Kidney glomerular epithelial cell (primary cell): ENCODE measurements at places on chromosomes 6 and 20.

DNA sequence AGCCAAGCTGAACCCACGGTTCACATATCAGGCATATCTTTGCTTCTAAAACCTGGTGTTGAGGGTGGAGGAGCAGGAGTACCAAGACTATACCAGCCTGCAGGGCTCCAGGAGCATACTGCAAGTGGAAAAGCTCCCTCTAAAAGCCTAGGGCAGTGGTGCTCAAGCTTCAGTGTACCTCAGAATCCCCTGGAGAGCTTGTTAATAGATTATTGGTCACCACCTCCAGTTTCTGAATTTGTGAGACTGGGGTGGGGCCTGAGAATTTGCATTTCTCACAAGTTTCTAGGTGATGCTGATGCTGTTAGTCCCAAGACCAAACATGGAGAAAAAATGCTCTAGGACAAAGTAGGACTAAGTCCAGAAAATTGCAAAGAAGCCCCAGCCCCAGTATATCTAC is 65.4 kb downstream of the FILIP1 start:
- no peak for DNase-seq

- DNase-seq: no peak
Measured at GRCh38 chr6:26347699-26348098, 17.3 kb upstream of the BTN3A2 start.

GRCh38 chr6:129753422-129753821 is 43.4 kb upstream of the ARHGAP18 start:
- DNase-seq: no peak

- no peak for DNase-seq
Measured at GRCh38 chr6:41428336-41428995, 93.1 kb downstream of the NCR2 start.

DNA sequence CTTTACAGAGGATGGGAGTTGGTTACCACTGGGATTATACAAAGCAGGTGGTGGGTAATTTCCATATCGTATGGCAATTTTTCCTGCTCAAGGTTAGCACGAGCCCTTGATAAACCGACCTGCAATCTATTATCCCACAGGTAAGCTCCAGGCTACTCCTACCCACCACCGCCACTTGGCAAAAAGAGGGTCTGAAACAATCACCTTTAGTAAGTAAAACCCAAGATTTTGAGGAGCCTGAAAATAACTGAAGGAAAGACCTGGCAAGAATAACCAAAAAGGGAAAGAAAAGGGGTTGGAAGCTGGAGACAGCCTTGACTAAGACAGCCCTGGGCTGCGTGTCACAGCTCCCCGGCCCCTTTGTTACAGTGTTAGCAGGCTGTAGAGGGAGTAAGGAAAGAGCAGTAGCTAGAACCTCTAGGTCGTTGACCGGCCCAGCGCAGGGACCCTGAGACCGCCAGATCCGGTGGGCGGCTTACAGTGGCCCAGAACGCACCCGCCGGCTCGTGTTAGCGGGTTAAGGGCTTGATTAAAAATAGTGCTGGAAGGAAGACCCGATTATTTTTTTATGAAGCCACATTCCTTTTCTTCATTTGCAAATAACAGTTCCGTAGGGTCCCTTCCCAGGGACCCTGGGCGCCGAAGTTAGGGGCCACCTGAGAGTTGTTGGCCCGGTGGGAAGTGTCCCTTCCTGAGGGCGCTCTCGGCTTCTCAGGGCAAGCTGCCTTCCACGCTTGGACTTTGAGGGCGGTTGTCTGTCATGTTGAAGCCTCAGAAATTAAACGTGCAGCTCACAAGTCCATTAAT is 30.5 kb downstream of the TFAP2B start:
- DNase-seq: no peak

DNA sequence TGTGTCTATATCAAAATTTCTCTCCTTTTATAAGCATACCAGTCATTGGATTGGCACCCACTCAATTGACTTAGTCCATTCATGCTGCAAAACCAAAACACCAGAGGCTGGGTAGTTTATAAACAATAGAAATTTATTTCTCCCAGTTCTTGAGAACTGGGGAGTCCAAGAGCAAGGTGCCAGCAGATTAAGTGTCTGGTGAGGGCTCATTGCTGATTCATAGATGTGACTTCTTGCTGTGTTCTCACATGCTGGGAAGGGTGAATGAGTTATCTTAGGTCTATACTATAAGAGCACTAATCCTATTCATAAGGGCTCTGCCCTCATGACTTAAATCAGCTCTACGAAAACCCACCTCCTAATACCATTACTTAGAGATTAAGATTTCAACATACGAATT is 501.4 kb downstream of the EPM2A start:
- DNase-seq: no peak

GRCh38 chr6:72589096-72589495 is 32.8 kb upstream of the KCNQ5 start:
- no peak for DNase-seq

DNA sequence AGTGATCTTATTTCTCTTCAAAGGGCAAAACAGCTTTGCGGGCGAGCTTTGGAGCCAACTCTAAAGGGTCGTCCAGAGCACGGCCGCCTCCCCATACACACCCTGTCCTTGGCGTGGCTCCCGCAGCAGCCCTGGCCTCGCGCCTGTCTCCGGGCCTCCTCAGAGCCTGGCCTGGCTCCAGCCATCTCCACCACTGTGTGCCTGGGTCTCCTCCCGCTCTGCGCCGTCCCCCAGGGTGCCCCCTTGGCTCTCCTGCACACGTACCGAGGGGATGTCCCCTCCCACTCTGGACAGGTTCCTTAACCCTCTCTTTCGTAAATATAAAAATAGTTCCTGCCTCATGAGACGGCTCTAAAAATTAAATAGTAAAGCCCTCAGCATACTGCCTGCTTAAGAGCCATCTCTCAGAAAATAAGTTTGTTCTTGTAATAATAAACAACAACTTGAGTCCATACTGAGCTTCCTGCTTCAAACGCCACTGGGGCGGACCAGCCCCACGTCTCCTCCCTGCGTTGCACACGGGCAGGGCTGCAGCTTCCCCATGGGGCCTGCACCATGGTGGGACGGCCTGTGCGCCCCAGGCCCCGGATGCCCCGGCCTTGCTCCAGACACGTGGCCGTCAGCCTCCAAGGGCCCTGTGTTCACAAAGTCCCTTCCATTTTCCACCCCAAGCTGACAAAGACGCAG is 226.2 kb downstream of the TTLL2 start:
- DNase-seq: no peak

DNA sequence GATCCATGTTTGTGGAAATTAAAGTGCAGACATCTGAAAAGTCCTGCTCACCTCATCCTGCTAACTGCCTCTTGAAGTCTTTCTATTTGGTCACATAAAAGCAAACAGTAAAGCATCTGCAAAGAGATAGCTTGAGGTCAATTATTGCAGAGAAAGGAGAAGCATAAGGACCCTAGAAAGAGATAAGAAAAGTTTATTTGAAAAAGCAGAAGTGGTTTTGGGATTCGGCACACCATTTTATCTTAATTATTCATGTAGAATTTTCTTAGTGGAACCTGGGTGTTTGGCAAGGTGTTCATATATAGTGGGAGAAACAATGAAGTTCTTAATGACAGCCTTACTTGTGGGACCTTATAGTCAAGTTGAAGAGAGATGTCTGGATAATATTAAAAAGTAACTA is 280.8 kb downstream of the CENPW start:
- no peak for DNase-seq

GRCh38 chr6:64160486-64160885 is 524.9 kb downstream of the PHF3 start:
- DNase-seq: no peak

DNA sequence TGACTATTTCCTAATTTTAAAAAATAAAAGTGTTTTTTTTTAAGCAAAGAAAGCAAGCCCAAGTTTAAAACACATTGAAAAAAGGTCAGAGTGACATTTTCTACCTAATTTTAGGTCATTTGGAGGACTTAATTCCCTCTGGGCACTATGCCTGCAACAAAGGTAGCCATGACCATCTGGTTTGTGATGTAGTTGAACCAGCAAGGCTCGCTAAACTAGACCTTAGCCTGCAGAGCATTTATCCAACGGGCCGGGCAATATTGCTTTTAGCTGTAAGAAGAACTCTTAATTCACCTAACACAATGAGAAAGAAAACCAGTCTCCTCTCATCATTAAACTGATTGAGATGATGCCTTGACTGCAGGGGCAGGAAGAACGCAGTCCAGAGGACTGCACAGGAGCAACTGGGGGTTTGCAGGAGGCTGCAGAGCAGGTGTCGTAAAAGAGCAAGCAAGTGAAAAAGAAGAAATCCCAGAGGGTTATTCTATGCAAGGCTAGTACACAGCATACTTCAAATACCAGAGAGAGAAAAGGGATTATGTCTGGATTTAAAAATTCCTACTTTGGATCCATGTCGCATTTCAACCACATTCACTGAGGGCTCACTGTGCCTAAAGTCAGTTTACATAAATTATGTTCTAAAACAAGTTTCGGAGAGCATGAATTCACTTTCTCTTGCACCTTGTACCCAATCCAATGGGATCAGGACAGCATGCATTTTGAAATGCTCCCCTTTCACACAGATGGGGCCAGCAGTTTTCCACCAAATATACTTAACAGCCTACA is 12.8 kb downstream of the TRAF3IP2 start:
- no peak for DNase-seq

DNA sequence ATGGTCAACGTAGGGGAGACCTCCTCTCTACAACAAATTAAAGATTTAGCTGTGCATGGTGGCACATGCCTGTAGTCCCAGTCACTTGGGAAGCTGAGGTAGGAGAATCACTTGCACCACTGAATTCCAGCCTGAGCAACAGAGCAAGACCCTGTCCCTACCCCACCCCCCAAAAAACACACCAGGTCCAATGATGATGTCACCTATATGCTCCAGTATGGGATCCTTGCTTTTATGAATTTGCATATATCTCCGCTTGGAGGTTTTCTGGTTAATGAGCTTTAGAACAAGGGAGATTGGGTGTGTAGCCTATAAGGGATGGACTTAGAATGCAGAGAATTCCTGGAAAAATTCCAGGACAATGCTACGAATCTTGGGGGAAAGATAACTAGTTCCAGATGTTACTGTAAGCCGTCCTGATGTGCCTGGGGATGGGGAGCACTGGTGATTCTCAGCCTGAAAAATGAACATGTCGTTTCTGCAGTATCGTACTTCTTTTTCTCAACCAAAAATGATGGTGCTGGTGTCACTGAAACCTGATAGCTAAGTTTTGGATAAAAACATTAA is 61.1 kb downstream of the ZBTB2 start:
- no peak for DNase-seq

- DNase-seq: no peak
Measured at GRCh38 chr20:25059866-25060465, 2.0 kb upstream of the ACSS1 start.

DNA sequence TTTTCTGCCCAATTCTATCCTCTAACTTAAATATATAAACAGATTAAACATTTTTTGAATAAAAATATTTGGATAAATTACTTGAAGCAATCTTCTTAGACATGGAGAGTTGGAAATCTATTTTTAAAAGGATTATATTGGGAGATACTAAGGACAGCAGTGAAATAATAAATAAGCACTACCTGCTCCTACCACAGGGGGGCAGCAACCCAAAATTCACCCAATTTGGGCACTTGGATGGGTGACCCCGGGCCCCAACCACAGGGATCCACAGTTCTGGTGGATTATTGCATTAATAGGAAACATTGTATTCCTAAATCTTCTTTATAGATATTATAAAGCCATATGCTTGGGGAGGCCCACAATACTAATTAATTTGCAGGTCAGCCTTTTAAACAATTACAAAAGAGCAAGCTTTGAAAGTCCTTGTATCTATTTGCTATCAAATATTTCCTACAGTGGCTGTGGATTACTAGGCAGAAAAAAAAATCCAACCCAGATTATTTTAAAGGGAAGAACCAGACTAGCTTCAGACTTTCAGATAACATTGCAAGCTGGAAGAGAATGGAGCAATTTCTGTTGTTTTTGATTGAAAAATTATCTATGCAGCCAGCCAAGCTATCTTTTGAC is 66.4 kb upstream of the PDE10A start:
- DNase-seq: peak; percentile 30

GRCh38 chr20:64140956-64141355 is 23.3 kb upstream of the MYT1 start:
- no peak for DNase-seq

GRCh38 chr20:18858816-18859215 is 45.2 kb downstream of the SCP2D1 start:
- DNase-seq: no peak

DNA sequence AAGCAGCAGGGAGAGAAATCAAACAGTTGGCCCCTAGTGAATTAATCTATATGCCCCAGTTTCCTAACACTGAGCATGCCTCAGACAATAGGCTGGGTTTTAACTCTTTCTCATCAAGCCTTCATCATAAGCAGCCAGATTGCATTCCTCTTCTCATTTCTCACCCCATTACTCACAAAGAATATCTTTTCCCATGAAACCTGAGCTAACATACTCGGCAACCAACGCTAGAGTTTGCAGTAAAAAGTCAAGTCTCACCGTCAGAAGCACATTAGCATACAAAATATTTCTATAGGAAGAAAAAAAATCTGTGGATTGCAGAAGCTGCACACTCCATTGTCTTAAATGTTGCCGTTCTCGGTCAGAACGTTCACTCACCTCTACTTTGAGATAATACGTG is 429.9 kb upstream of the ARID1B start:
- DNase-seq: no peak

GRCh38 chr6:98830146-98830545 is 4.2 kb upstream of the POU3F2 start:
- no peak for DNase-seq

GRCh38 chr20:15317546-15318232 is 980.3 kb upstream of the FLRT3 start:
- DNase-seq: no peak
